T-helper 9 cell (primary cell): ENCODE measurements at places on chromosomes 5 and 9.

DNA sequence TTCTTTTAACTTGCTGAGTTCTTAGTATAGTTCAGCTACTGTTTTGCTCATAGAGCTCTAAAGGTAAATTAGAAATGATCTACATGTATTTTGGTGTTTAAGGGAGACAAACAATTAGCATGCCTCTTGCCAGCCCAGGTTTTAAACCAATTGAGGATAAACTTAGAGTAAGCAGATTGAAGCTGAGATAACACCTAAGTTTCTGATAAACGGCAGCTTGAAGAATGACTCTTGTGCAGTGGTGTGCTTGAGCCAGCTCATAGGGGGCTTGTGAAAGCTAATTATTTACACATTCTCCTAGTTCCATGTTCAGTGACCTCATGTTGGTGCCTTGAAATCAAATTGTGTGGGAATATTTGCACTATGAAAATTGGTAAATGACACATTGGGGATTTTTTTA is 193.0 kb downstream of the PRR16 start:
- DNase-seq = no peak

GRCh38 chr5:179530069-179530998 is 20.0 kb upstream of the RUFY1 start:
- peak; percentile 29 for DNase-seq

GRCh38 chr5:112535356-112535755 is 116.3 kb upstream of the EPB41L4A start:
- no peak for DNase-seq

DNA sequence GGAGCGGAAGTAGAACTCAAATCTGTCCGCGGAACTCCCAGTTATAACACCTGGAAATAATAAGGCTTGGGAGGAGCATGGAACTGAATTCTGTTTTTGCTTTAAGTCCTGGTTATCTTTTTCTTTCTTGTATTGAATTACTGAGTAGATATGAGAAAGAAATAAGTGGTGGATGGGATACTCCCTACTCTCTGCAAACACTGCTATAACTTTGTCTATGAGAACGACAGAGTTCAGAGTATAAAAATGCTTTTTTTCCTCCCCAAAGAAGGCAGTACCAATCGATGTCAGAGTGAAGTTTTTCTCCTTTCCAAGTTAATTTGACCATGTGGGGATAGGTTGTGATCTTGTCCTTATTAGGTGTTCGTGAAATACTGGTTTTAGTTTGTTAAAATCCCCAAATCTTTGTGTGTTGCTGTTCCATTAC is 1.2 kb downstream of the RIC1 start:
- DNase-seq = no peak

DNA sequence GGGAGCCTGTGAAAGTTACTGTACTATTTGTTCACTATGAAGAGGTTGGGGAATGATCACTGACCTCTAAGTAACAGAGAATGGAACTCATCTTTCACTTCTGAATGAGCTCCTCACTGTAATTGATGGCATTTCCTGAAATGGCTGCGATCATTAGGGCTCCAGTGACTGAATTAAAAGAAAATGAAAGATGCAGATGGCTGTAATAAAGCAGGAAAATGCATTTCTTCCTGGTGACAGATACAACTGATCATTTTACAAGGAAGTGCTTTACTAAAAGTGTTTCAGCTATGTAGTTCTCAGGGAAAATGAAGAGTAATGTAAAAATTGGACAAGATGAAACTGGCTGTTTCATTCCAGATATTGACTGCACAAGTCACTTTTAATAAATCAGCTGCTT is 1200.6 kb upstream of the NUDT12 start:
- DNase-seq = no peak

DNA sequence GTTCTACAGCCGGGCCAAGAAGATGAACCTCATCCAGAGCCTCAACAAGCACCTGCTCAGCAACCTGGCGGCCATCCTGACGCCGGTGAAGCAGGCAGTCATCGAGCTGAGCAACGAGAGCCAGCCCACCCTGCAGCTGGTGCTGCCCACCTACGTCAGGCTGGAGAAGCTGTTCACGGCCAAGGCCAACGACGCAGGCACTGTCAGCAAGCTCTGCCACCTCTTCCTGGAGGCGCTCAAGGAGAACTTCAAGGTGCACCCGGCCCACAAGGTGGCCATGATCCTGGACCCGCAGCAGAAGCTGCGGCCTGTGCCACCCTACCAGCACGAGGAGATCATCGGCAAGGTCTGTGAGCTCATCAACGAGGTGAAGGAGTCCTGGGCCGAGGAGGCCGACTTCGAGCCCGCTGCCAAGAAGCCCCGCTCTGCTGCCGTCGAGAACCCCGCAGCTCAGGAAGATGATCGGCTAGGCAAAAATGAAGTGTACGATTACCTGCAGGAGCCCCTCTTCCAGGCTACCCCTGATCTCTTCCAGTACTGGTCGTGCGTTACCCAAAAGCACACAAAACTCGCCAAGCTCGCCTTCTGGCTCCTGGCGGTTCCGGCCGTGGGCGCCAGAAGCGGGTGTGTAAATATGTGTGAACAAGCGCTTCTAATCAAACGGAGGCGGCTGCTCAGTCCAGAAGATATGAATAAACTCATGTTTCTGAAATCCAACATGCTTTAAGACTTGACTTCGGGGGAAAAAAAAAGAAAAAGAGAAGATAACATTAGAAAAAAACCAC is 28.5 kb downstream of the AMBP start:
- no peak for DNase-seq

DNA sequence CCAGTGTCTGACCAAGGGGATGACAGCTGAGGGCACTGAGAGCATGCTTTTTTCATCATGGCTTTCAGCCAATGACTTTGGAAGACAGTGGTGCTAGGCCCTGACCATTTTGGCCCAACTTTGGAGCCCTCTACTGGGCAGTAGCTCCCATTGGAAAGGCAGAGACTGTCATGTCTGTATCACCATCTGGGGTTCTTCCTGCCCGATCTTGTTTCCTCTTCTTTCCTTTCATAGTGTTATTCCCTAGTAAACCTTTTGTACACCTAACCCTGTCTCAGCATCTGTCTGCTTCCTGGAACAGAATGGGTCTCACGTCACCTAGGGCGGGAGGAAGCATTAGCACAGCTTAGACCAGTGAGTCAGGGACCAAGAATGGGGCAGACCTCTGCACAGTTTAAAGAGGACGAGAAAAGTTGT is 97.4 kb upstream of the MAST4 start:
- no peak for DNase-seq
